Immature natural killer cell (primary cell): ENCODE measurements at places on chromosomes 7 and 10. TPM values are rescaled to one million over a fixed set of nuclear protein-coding genes. Genes with fewer than 3 reads are reported as not detected.
A peak's percentile ranks its signal among the peaks of the same experiment; 100 is the strongest.

Gene KEL
- not detected for polyA plus RNA-seq

Gene PFKFB3
- polyA plus RNA-seq: 8.0 TPM

Gene NEUROD6
- not detected for polyA plus RNA-seq

Gene OGA
- 46.6 TPM for polyA plus RNA-seq

Gene OR2A42
- polyA plus RNA-seq: not detected

Gene SUPV3L1
- 15.0 TPM for polyA plus RNA-seq

Gene TAS2R3
- not detected for polyA plus RNA-seq

DNA sequence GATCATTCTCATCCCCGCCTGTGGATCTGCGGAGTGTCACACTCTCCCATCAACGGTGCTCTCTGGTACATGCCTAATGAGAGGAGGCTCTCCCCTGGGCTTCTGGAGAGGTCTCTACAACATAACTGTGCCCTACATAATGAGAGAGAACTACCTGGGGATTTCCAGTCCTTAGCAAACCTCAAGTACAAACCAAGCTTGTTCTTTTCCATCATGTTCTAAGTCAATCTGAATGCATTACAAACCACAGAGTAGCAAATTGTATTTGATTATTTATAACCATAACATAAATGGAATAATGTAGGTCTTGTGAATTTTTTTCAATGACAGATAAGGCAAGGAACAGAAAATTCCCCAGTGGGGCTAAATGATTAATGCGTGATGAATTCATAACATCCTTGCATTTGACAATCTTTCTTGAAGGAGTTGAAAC, 412.4 kb upstream of the NRP1 start:
- peak overlapping the region; percentile 84 for H3K27ac ChIP-seq
- no peaks in the 10 kb centered on the region for H3K36me3 ChIP-seq
- H3K27me3 ChIP-seq: no peaks in the 10 kb centered on the region
- H3K4me3 ChIP-seq: peak overlapping the region; percentile 61

GRCh38 chr7:1219498-1219897, 13.2 kb upstream of the UNCX start:
- H3K4me1 ChIP-seq: no peaks in the 10 kb centered on the region
- no peaks in the 10 kb centered on the region for H3K36me3 ChIP-seq
- peaks cover 9% of the 10 kb centered on the region for H3K27me3 ChIP-seq
- no peak for DNase-seq
- no peak overlapping the region for H3K27ac ChIP-seq

GRCh38 chr10:122259075-122259466, 12.0 kb upstream of the BTBD16 start:
- no peak overlapping the region for H3K4me3 ChIP-seq
- H3K27ac ChIP-seq: no peak overlapping the region
- H3K4me1 ChIP-seq: no peaks in the 10 kb centered on the region
- no peak for DNase-seq

GRCh38 chr7:112021379-112022044, 184.7 kb downstream of the DOCK4 start:
- no peak for DNase-seq
- H3K27me3 ChIP-seq: no peaks in the 10 kb centered on the region
- no peaks in the 10 kb centered on the region for H3K36me3 ChIP-seq
- no peaks in the 10 kb centered on the region for H3K4me1 ChIP-seq

GRCh38 chr7:3657206-3657605, 356.2 kb downstream of the SDK1 start:
- no peak for DNase-seq
- no peaks in the 10 kb centered on the region for H3K4me1 ChIP-seq
- H3K27me3 ChIP-seq: peaks cover 7% of the 10 kb centered on the region

DNA sequence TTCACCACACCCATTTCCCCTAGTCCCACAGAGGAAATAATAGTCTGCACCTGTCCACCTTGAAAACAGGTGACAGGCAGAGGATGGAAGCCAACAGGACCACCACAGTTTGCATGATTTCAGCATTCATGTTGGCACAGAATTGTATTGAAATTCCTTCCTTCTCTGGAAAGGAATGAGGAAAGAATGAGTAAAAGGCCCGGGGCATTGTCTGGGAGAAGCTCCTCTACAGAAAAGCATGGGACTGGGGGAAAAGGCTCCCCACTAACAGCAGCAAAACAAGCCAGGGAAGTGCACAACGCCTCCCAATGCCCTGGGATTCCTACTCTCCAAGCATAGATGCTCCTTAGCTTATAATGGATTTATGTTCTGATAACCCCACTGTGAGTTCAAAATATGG, 28.5 kb upstream of the TOMM7 start:
- no peaks in the 10 kb centered on the region for H3K36me3 ChIP-seq
- H3K27ac ChIP-seq: no peak overlapping the region
- H3K27me3 ChIP-seq: peaks cover 3% of the 10 kb centered on the region
- H3K4me3 ChIP-seq: no peak overlapping the region
- peaks cover 18% of the 10 kb centered on the region for H3K4me1 ChIP-seq
- no peak for DNase-seq

GRCh38 chr10:77644557-77645243, 7.1 kb upstream of the KCNMA1 start:
- no peaks in the 10 kb centered on the region for H3K4me1 ChIP-seq
- DNase-seq: no peak
- H3K4me3 ChIP-seq: no peak overlapping the region
- no peaks in the 10 kb centered on the region for H3K36me3 ChIP-seq

DNA sequence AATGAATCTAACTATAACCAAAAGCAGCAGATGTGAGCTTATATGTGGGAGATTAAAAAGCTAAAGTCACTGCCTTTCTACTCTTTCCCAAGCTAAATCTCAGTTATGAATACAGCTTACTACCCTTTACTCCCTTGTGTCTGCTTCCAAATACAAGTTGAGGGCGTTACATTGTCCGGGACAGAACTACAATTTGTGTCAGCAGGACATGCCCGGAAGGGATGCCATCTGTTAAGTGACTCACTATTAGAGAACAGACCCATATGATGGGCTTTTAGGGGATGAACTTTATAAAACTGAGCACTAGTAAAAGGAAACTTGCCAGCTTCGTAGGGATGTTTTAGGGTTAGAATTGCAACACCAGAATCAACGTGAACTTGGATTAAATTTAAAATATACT, 299.7 kb upstream of the CSTF2T start:
- peaks cover 1% of the 10 kb centered on the region for H3K27me3 ChIP-seq
- no peaks in the 10 kb centered on the region for H3K4me1 ChIP-seq
- no peak for DNase-seq
- no peak overlapping the region for H3K27ac ChIP-seq
- no peak overlapping the region for H3K4me3 ChIP-seq
- H3K36me3 ChIP-seq: no peaks in the 10 kb centered on the region

DNA sequence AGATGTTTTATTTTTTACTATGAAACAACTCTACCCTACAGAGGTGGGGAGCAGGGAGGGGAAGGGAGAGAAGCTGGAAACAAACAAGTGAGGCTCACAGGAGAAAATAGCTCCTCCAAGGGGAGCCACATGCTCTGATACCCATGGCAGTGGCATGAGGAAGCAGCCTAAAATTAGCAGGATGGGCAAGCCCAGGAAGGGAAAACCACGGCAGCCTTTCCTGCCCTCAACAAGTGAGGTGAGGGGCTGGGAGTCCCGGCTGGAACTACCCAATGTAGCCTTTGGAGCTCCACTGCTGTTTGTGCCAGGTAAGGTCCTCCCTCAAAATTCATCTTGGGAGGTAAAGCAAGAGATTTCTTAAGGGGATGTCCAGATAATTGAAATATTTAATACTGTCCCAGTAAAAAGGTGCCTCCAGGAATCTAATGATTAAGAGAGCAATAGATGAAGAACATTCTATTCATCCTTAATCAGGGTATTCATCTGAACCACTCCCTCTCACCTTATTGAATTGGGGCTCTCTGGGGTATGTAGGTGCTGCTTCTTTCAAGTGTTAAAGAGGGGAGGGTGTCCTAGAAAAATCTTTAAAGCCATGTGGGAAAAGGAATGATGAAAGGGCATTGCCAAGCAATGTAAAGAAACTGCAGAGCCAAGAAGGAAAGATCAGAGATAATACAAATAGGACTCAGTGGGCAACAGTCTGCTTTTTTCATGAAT, 12.8 kb upstream of the HERC4 start:
- peaks cover 2% of the 10 kb centered on the region for H3K27me3 ChIP-seq
- no peak overlapping the region for H3K27ac ChIP-seq
- H3K36me3 ChIP-seq: no peaks in the 10 kb centered on the region
- no peak for DNase-seq
- no peaks in the 10 kb centered on the region for H3K4me1 ChIP-seq

DNA sequence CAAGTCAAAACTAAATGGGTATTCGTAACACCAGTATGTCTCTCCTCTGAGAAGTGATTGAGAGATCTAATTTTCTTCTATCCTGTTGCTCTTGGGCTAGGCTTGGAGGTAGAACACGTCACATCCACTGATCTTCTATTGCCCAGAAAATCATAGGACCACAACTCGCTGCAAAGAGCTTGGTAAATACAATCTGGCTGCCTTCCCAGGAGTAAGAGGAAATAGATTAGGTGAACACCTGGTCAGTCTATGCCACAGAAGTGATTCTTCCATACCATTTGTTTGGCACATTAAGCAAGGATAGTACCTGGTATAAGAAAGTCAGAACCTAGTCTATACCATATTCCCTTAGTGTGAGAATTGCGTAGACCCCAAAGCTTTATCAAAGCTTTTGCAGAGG, 129.3 kb upstream of the PHYHIPL start:
- H3K36me3 ChIP-seq: no peaks in the 10 kb centered on the region
- DNase-seq: no peak
- no peaks in the 10 kb centered on the region for H3K4me1 ChIP-seq

- H3K4me1 ChIP-seq: peaks cover 7% of the 10 kb centered on the region
- no peak overlapping the region for H3K4me3 ChIP-seq
- DNase-seq: no peak
- no peaks in the 10 kb centered on the region for H3K27me3 ChIP-seq
Measured at GRCh38 chr7:7176406-7177043, 5.8 kb upstream of the C1GALT1 start.

- no peak overlapping the region for H3K4me3 ChIP-seq
- peaks cover 7% of the 10 kb centered on the region for H3K36me3 ChIP-seq
- peaks cover 4% of the 10 kb centered on the region for H3K27me3 ChIP-seq
- no peak for DNase-seq
- H3K4me1 ChIP-seq: no peaks in the 10 kb centered on the region
- no peak overlapping the region for H3K27ac ChIP-seq
Measured at GRCh38 chr7:30780941-30781340, 9.7 kb downstream of the MINDY4 start.

DNA sequence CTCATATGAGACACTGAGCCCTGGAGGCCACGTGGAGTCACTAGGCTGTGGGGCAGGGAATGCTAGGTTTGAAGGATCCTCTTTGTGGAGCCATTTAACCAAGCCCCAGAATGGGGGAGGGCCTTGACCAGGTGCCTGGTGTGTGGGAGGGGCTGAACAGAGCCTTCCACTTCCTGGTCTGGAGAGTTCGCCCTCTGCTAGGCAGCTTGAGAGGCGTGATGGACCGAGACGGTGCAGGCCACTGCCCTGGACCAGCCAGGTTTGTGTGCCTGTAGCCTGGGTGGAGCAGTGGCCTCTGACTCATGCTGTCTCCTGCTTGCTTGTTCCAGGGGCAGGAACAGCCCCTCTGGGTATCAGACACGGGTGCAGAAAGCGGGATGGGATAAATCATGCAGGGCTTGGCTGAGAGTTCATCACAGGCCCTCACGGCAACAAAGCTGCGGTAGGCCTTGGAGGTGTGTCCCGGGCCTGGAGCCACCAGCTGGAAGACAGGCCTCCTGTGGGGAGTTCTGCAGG, 27.4 kb downstream of the ADAMTS14 start:
- no peaks in the 10 kb centered on the region for H3K4me1 ChIP-seq
- no peaks in the 10 kb centered on the region for H3K36me3 ChIP-seq
- no peaks in the 10 kb centered on the region for H3K27me3 ChIP-seq

- no peaks in the 10 kb centered on the region for H3K36me3 ChIP-seq
- no peak overlapping the region for H3K27ac ChIP-seq
- H3K27me3 ChIP-seq: no peaks in the 10 kb centered on the region
- DNase-seq: no peak
Measured at GRCh38 chr7:71477441-71477840, 345.5 kb downstream of the GALNT17 start.

DNA sequence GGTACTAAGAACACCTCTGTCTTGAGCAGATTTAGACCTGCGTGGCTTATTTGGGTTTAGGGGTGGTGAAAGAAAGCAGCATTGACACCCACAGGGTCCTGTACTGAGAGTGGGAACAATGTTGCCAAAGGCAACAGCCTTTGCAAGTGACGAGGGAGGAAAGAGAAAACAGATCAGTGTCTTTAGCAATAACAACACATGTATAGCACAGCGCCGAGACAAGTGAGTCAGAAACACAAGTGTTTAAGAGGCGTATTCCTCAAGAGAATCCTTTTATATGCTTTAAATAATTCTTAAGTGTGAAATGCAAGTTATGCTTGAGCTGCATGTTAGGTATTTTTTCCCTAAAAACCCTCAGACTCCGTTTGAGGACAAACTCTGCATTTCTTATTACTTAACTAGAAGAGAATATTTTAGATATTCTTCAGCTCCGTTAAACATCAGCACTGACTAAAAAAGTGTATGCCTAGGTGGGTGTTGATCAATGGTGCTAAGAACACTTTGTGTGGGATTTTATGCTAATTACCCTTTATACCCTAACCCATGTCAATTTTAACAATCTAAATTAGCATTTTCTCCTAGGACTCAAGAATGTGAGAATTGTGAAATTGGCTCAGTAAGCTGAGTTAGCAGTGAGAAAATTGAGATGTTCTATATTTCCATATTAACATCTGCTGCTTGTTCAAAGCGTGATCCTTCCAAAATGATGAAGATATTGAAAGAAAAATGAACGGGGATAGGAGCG, 1095.4 kb upstream of the CELF2 start:
- H3K4me1 ChIP-seq: no peaks in the 10 kb centered on the region
- H3K27ac ChIP-seq: no peak overlapping the region
- H3K27me3 ChIP-seq: no peaks in the 10 kb centered on the region
- H3K36me3 ChIP-seq: no peaks in the 10 kb centered on the region
- H3K4me3 ChIP-seq: no peak overlapping the region
- DNase-seq: no peak
